ENCODE measurements at places on chromosomes 7 and 10.
A peak's percentile ranks its signal among the peaks of the same experiment; 100 is the strongest.

DNA sequence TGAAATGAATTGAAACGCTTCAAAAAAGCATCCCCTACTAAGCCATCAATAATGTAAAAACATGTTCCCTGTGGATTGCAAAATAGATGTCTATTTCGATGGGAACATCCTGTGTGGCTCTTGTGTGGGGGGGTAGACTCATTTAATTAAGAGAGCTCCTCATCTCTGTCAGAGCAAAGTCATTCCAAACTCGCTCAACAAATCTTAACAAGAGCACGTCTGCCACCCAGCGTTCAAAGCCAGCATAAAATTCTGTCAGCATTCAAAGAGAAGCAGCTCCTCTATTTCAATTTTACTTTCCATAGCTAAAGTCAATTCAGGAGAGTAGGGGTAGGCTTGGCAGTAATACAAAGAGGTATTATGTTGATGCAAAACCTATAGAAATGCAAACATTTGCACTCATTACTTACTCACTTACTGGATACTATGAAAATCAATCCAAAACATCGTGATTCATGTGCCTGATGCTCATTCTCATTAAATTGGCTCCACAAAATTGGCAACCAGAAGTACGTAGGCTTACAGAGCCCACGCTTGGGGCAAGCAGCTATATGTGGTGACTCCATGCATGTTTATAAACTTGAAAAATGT is 114.9 kb downstream of the IPMK start:
- DNase-seq, result peak; percentile 37

GRCh38 chr10:131016556-131016955 is 295.0 kb downstream of the TCERG1L start:
- DNase-seq, result no peak

DNA sequence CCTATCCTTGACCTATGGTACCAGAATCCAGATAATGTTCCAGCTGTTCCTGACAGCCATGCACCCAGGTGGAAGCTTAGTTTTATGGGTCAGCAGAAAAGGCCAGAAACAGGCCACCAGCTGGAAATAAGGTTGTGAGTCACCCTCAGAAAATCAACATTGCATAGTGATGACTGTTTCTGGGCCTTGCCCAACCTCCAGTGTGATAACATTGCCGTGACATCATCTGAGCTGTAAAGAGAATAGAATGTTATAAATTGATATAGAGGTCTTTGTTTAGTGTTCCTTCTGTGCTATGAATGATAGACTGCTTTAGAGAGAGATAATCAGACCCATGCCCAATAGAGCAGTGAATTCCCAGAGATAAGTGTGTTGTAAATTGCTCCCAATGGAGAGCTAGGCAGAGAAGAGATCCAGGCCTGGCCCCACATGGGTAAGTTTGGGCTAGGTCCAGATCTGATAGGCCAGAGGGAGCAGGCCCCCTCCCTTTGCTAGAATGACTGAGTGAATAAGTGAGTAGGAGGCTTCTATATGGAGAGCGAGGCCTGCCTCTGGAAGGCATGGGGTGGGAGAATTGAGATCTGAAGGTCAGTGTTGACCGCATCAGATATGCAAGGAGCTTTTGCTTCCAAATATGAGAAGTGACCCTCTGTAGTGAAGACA is 14.2 kb upstream of the HPS1 start:
- peak; percentile 92 for DNase-seq

GRCh38 chr7:1362301-1362700 is 97.0 kb downstream of the MICALL2 start:
- DNase-seq, result no peak

DNA sequence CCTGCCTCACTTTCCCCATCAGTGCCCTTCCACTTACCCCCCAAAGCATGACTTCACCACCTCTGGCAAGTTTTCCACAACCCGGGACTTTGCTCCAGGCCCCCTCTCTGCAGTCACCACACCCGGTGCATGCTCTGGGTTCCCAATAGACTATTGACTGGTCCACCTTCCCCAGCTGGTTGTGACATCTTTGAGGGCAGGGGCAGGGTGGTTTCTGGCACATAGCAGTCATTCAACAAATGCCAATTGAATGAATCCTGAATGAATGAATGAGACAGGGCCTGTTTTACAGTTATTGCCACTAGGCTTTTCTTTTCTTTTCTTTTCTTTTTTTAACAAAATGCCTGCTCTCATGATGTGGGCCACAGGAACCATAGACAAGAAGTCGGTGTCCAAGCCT is 28.8 kb upstream of the DOCK1 start:
- DNase-seq, result no peak

DNA sequence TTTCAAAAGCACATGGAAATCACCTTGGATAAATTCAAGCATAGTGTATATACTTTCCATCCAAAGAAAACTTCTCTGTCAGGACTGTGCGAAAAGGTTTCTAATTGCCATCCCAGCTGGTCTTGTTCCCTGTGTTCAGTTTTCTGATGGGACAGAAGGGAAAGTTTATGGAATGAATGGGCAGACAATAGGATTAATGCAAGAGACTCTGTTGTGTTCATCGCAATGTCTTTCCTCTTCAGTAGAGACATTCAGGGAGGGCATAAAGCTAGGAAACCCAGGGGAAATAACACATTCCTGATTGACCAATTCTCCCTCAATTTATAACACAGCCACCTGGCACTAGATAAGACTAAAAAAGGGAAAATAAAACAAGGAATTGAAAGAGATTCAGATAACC is 78.9 kb downstream of the CACNA2D1 start:
- DNase-seq, result no peak

DNA sequence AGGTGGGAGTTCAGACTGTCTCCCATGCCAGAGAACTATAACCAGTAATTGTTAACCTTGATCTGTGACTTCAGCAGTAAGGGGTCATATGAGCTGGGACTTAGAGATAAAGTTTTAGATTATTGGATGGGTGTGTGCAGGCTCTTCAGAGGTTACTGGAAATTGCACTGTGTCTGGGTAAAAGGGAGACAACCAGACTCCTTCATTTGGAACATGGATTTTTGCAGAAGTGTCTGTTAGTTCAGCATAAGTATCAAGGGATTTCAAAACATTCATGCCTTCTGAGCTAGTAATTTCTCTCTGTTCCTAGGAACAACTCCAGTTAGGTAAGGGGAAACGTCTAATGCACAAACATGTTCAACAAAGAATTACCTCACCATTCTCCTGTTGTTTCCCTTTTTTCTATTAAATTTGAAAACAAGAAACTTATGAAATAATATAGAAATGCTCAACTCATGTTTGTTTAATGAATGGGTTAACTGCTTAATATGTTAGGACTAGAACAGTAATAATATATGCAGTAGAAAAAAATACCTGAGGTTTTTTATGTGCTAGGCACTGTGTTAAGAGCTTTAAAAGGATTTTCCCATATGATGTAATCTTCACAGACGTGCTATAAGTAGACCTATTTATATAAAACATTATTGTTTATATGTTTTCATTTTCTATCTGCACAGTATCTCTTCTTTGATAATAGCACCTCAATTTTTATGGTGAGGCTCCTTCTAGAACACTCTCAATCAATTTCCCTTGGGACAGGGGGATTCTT is 233.0 kb downstream of the CACNA2D1 start:
- DNase-seq, result no peak

GRCh38 chr10:132446661-132447445 is 49.9 kb downstream of the PWWP2B start:
- DNase-seq, result peak; percentile 52

DNA sequence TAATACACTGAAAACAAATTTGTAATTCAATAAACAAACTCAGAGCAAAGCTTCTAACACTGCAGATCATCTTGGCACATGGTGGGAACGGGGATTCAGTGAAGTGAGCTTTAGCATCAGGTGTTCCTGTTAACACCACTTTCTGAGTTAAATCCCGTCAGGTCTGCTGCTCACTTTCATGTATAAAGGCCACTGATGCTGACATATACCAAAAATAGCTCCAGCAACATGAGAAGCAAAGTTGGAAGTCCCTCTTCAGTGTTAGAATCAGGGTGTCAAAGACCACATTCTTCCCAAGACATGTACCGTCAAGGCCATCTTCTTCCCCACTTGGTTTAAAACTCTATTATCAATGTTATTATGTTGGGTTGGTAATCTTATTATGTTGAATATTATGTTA is 11.7 kb upstream of the CACNA2D1 start:
- no peak for DNase-seq

GRCh38 chr10:70743430-70743788 is 41.8 kb downstream of the TBATA start:
- DNase-seq, result no peak

DNA sequence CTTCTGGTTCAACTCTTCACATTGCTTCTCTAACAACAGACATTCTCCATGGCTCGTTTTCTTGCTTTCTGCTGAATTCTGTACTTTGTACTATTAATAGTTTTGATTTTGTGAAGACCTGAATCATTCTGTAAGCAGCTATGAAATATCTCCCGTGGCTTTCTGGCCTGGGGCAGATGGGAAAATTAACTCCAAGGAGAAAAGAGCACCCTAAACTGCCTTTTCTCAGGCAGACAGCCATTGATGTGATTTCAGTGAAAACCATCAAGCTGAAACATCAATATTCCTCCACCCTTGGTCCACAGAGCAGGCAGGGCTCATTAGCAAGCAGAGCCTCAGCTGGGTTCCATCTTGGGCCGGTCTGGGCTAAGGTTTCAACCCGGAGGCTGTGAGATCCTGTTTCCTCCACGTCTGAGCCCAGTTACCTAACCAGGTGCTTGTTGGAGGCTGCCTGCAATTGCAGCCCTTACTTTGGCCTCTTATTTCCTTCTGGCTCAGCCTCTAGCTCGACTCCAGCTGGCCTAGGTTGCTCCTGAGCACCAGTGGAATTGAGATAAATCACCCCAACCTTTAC is 21.1 kb upstream of the EZH2 start:
- DNase-seq, result no peak

- no peak for DNase-seq
These were observed 43.3 kb upstream of the BTBD16 start for GRCh38 chr10:122227754-122228153.

DNA sequence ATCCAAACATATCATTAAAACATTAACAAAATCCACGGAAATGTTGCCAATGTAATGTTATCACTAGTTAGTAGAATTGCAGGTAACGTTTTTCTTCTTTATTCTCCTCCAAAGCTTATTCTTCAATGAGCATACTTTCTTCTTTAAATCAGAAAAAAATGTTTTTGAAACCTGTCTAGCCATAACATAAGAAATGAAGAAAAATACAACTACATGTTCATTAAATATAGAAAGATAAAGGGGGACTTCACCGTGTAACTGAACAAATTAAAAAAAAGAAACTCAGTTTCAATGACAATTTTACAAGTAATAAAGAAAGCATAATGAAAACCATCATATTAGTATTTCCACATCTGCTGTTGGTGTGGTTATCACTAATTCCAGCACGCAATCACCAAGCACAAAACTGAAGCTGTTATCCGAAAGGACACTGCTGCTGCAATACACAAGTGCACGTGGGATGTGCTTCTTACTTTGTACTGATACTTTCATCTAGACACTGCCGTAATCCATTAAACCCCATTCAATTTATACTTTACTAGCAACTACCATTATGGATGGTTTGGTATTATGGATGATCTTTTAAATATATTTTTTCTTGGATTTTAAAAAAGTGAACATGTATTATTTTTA is 9.6 kb downstream of the ESYT2 start:
- DNase-seq, result no peak

DNA sequence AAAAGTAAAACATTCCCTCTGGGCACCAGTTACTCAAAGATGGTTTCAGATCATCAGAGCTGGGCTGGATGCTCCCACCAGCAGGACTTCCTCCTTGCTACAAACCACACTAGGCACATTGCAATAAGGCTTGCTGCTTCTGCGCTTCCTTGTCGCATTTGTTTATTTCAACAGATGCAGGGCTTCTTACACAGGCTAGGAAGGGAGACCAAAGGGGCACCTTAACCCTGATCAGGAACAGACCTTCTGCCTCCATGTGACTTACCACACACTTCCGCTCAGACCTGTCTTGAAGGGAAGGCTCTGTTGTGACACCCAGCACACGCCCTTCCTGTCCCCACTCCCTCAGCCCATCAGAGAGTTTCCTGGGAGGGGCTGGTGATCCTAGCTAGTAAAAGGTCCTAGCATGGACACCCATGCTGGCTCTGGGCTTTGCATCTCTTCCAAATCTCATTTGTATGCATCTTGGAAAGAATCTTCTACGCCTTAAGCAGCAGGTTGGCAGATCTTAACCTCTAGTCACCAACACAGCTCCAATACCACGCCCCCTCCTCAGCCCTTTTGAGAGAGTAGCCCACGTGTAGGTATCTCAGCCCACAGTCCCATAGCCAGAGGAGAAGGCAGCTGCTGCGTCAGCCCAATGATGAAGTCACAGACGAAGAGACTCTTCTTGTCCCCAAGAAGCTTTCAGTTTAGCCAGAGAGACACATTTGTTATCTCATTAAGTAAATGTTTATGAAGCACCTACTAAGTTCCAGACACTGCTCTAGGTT is 47.1 kb upstream of the SVIL start:
- peak; percentile 24 for DNase-seq

GRCh38 chr7:159321278-159321677 is 176.6 kb upstream of the VIPR2 start:
- no peak for DNase-seq

DNA sequence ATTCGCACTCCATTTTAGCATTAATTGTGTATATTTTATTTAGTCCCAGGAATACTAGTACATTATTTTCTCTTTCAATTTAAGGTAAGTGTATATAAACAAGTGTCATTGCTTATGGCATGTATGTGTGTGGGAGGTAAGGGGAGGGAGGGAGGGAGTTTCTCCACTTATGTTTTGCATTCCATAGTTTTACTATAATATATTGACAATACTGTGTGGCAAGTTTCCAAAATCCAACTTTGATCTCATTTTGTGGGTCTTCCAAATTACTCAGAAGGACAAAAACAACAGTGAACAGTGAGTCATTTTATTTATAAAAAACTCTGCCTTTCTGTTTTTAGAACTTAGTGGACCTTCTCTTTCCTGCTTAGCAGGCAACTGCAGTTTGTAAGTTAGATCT is 102.3 kb upstream of the SEMA3E start:
- DNase-seq, result no peak

- DNase-seq, result no peak
These were observed 40.9 kb downstream of the NAMPT start for GRCh38 chr7:106243893-106244292.

- DNase-seq, result peak; percentile 77
These were observed 30.9 kb upstream of the FAM133B start for GRCh38 chr7:92621026-92621540.

DNA sequence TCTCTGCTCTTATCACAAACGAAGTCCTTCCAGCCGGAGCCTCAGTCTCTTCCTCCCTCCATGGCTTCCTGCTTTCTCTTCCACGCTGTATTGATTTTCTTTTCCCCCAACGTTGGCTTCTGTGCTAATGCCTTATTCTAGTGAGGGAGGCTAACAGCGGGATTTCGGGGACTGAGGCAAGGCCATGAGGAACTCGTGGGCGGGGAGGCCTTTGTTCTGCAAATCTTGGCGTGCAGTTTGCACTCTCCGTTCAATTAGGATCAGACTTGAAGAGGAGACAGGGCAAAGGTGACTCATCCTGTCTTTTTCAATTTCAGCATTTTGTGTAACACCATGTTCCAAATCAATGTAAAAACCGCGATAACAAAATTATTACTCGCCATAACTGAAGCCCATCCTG is 25.3 kb downstream of the EN2 start:
- DNase-seq, result no peak
